ENCODE measurements at places on chromosomes 13 and 19.
A peak's percentile ranks its signal among the peaks of the same experiment; 100 is the strongest.

DNA sequence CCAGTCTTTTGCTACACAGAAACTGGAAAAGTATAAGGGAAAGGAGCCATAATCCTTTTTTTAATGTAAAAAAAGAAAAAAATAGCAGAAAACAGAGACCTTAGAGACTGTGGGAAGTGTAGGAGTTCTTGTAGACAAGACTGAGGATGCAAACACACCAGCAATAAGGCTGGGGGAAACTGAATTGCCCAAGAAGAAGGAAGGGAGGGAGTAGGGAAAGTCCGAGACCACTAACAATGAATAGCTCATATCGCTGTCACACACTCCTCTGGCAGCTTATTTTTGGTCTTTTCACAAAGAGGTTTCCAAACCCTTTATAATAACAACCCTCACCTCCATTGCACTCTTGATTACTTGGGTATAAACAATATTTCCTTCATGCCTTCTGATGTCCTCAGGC, 952.0 kb downstream of the SLITRK5 start:
- DNase-seq, result no peak

- no peak for DNase-seq
Measured at GRCh38 chr19:51797480-51797879, 2.5 kb downstream of the FPR3 start.

- DNase-seq, result no peak
Measured at GRCh38 chr19:46489445-46490272, 6.0 kb downstream of the PNMA8B start.

DNA sequence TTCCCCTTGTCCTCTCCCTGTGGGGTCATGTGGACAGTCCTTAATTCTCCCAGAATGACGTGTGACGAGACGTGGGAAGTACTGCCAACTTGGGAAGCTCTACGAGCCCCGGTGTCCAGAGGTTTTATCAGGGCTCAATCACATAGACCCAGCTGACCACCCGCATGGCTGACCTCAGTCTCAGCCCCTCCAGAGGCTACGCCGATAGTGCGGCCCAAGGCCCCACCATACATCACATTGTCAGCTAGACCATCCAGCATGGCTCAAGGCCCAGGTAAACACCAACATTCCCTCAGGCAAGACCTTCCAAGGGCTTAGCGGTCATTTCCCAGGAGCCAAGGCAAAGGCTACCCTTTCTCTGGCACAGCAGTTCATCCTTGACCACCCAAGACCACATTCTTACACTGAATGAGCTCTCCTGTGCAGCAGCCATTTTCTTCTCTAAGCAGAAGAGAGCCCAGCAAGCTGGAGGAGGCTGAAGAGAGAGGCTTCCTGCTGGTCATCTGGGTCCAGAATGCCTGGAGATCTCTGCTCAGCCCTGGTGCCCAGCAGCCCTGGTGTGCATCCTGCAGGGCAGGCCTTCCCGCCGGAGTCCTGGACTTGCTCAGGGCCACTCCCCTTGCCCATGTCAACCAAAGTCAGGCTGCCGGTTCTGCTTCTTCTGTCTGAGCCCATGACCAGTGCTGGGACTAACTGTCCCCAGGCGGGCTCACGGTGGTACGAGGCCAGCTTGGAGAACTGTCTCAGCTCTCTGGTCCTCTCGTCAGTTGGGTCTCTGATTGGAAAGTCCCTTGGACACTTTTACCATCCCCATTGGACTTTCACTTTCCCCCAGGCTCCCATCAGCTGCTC, 7.9 kb upstream of the F10 start:
- DNase-seq, result no peak

DNA sequence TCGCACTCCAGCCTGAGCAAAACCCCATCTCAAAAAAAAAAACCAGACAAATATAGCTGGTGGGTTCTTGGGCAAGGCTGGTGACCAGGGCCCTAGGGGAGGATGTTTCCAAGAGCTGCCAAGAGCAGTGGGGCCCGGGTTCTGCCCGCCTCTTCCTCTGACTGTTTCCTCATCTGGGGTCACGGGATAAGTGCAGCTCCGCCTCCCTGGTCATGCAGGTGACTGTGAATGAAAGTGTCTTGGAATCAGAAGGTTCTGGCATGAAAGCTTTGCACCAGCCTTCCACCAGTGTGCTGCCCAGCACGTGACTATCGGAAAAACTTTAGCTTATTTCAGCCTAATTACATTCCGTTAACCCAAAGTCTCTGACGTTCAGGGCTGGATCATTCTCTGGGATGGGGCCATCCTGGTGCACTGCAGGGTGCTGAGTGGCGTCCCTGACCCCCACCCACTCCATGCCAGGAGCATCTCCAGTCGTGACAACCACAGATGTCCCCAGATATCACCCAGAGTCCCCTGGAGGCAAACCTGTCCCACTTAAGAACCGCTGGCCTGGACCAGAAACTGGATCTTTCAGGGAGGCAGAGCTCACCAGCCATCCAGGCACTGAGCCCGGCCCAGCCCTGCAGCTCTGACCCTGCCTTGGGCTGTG, 85.6 kb downstream of the GNG7 start:
- DNase-seq, result no peak

- DNase-seq, result no peak
Measured at GRCh38 chr19:2140138-2140569, 11.2 kb downstream of the AP3D1 start.

DNA sequence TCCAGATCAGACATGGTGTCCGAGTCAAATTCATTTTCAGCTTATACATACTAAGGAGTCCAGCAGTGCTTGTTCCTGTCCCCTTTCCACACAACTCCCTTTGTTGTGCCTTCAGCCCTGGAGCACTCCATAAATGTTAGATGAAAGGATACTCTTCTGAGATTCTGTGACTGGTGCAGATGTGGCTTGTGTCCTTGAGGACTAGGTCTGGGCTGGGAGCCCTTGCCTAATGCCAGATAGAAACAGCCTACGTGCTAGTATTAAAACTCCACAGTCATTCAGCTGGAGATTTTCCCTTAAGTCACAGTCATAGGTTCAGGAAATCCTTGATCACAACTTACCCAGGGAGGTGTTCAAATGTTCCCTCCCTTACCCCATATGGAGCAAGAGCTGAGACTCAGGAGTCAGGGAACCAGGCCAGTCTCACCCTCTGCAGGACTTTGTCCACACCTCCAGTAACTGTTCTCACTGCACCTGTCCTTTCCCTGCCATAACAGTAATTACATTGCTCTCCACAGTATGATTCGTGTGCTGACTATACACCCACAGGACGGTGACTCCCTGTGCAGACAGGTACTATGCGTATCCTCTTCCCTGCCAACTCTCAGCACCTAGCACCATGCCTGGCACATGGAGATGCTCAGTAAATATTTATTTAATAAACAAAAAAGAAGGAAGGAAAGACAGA, 15.5 kb upstream of the SERPINE3 start:
- DNase-seq, result no peak

- no peak for DNase-seq
Measured at GRCh38 chr19:5369304-5369703, 28.7 kb upstream of the PTPRS start.

DNA sequence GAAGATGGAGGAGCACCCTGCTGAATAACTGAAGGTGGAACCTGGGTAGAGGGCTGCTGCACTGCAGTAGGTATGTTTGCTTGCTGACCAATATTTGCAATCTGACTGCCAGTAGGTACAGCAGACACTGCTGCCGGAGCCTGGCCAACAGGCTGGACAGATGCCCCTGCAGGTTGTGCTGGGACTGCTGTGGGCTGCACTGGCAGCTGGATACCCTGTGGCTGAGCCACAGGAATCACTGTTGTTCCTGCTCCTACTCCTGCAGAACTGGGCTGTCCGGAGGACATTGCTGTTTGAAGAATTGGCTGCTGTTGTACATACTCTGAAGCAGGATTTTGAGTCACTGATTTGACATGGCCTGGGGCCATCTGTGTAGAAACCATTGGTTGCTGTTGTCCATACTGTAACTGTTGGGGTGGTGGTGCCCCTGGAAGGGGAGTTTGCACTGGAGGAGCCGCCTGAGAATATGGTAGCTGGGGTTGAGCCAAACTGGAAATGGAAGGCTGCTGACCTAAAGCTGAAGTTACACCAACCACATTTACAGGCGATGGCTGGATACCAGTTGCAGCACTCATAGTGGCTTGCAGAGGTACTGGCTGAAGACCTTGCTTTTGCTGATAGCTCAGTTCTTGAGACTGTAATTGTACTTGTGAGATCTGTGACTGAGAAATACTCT, 2.2 kb downstream of the TSC22D1 start:
- peak; percentile 91 for DNase-seq

- peak; percentile 89 for DNase-seq
Measured at GRCh38 chr19:2188708-2189385, 25.1 kb downstream of the DOT1L start.

GRCh38 chr13:43537124-43537523, 249.6 kb downstream of the ENOX1 start:
- no peak for DNase-seq

GRCh38 chr13:74450525-74450845, 316.3 kb upstream of the KLF12 start:
- DNase-seq, result no peak

DNA sequence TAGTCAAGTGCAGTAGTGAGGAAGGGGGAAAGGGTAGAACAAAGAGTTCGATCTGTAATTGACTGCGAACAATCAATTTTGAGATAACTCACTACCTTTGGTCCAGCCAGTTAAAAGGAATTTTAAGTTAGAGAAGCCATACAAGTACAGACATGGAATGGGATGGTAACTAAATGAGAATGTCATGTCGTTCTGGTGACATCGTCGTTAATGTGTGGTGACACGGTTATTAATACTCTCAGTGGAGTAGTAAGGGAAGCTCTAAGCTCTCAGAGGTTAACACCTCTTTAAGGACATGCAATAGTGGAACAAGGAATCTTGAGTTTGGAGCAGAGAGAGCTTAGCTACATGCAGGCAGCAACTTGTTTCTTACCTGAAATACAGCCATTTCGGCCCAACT, 154.9 kb upstream of the KLF12 start:
- no peak for DNase-seq

DNA sequence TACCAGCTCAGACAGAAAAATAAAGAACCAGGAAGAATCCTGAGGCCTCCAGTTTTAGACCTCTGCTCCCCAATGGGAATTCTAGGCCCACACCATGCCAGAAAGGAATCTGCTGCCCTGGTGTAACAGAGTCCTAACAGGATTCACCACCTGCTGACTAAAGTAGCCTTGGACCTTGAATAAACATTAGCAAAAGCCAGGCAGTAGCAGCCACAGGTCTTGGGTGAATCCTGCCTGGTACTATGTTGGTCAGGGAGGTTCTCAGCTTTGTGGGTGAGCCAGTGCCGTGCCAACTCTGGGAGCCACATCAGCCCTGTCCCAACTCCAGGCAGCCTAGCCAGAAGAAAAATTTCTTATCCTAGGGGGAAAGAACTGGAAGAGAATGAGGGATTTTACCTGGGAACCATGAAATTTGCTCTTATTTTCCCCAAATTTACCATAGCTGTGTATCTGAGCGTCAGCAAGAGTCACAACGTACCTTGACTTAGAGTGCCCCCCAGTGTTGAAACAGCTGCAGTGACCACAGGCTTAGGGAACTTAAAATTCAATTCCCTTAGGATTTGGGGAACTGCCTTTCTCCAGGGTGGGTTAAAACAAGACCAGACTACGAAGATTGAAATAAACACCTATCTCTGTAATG, 1895.6 kb upstream of the PRR20A start:
- DNase-seq, result no peak

GRCh38 chr19:45576682-45577081, 7.9 kb downstream of the OPA3 start:
- DNase-seq, result no peak

- DNase-seq, result peak; percentile 14
Measured at GRCh38 chr13:41649659-41650058, 192.3 kb downstream of the RGCC start.

GRCh38 chr13:36154567-36155291, 23.5 kb upstream of the DCLK1 start:
- DNase-seq, result no peak

- DNase-seq, result peak; percentile 21
Measured at GRCh38 chr19:51091126-51091525, 8.4 kb upstream of the KLK14 start.

DNA sequence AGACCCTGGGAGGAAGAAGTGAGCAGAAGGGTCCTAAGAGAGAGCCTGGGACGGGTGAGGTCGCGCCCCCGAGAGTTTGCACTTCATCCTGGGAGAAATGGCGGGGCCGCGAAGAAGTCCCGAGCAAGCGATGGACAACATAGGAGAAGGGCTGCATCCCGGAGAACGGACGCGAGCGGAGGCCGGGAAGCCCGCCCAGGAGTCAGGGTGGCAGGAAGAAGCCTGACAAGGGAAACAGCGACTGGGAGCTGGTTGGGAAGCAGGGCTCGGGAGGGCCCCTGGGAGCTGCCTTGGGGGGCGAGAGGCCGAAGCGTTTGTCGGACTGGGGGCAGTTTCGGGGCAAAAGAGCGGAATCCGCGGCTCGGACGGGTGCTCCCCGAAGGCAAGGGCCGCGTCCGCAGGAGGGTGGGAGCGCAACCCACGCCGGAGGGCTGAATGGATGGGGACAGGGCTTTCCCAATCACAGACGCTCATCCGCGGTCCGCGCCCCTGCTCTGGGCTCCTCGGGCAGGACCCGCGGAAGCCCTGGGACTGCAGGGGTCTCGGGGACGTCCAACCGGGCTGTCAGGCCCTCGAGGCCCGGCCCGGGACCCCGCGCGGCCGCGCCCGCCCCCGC, 469 bp downstream of the ABHD17A start:
- DNase-seq, result peak; percentile 53

GRCh38 chr13:53254500-53254899, 225.9 kb downstream of the OLFM4 start:
- DNase-seq, result peak; percentile 24

DNA sequence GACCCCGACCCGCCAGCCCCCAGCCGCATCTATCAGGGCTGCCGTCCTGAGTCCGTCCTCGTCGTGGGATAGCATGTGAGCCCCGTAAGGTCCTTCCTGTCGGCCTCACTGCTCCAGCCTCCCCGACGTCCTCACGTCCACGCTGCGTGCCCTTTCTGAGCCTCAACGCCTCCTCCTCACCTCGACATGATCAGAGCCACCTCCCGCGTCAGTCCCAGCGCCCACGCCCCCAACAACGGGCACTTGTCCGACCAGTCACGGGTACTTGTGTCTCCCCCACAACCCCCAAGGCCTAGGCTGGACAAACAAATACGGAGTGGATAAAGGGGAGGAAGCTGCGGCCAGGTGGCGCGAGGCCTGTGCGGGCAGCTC, 665 bp downstream of the ZNF497 start:
- DNase-seq, result peak; percentile 80

GRCh38 chr13:41505209-41505835, 48.0 kb downstream of the RGCC start:
- DNase-seq, result peak; percentile 29

DNA sequence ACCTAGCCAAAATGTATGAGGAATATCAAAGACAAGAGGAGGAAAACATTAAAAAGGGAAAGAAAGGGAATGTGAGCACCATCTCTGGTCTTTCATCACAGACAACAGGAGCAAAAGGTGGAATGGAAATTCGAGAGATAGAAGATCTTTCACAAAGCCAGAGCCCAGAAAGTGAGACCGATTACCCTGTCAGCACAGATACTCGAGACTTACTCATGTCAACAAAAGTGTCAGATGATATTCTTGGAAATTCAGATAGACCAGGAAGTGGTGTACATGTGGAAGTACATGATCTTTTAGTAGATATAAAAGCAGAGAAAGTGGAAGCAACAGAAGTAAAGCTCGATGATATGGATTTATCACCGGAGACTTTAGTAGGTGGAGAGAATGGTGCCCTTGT, 217.0 kb downstream of the NBEA start:
- DNase-seq, result no peak

GRCh38 chr13:29749401-29750182, 100.8 kb downstream of the UBL3 start:
- DNase-seq, result no peak

GRCh38 chr13:64453831-64454230, 2776.3 kb downstream of the PCDH9 start:
- DNase-seq, result no peak

- peak; percentile 91 for DNase-seq
Measured at GRCh38 chr19:2096034-2096479, at the start of gene MOB3A. Gene MOB3A (minus strand): TSS chr19:2096326. CDS start chr19:2078560, 17,766 bp downstream.

GRCh38 chr19:15428956-15429824, 10.4 kb upstream of the AKAP8L start:
- no peak for DNase-seq

Measured in RKO (cell line).